Stimulated activated CD4-positive, alpha-beta T cell treated with anti-CD3 and anti-CD28 coated beads, Interleukin-4, amount 100 ng/mL, for 4 hours (primary cell): ENCODE measurements at places on chromosomes 7 and 10.

- DNase-seq = no peak
These were observed 6.2 kb upstream of the ACTR3C start for GRCh38 chr7:150329331-150330120.

DNA sequence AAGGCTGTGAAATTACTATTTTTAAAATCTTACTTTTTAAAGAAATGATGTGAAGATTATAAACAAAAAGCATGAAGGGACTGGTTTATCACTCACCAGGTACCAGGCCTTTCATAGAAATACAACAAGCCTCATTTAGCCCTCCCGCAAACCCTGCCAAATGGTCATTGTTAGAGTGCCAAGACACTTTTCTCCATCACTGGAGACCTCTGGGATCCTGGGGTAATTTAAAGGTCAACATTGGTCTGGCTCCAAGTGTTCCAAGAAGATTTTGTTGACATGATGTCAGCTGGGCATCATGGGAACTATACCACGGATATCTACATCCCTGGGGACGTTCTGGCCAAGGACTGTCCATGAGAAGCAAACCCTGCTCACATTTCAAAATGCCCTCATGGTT lies 138.0 kb upstream of the FRMD4A start:
- no peak for DNase-seq

- no peak for DNase-seq
These were observed 265.6 kb upstream of the FOXK1 start for GRCh38 chr7:4416396-4417056.

GRCh38 chr7:106405697-106406141 lies 120.9 kb upstream of the NAMPT start:
- no peak for DNase-seq

DNA sequence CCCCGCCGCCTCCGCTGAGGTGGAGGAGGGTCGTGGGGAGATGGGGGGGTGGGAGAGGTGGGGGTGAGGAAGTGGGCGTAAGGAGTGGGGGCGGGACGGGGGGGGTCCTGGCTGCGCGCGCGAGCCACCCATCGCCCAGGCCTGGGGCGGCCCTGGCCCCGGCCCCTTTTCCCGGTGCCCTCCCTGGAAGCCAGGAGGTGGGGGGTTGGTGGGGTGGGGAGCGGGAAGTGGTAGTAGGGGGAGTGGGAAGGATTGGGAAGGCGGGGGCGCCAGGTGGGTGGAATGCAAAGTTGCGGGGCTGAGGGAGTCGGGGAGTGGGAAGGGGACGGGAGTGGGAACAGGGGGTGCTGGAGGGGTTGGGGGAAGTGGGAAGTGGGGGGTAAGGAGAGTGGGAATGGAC lies 319 bp upstream of the MMD2 start:
- no peak for DNase-seq

DNA sequence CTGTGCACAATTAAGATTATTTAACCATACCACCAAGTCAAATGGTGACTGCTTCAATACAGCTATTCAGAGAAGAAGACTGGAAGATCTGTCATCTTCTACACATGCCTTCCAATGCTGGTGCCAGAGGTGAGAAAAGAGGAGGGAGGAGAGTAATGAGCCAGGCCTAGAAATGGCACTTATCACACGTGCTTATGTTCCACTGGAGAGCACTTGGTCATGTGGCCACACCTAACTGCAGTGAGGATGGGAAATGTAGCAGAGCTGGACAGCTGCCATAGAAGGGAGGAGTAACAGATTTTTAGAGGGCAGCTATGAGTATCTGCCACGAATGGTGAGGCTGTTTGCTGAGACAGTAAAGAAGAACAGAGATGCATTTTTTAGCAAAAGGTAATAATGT lies 77.1 kb downstream of the MPLKIP start:
- no peak for DNase-seq

GRCh38 chr7:3895341-3896116 lies 594.5 kb downstream of the SDK1 start:
- DNase-seq = no peak

DNA sequence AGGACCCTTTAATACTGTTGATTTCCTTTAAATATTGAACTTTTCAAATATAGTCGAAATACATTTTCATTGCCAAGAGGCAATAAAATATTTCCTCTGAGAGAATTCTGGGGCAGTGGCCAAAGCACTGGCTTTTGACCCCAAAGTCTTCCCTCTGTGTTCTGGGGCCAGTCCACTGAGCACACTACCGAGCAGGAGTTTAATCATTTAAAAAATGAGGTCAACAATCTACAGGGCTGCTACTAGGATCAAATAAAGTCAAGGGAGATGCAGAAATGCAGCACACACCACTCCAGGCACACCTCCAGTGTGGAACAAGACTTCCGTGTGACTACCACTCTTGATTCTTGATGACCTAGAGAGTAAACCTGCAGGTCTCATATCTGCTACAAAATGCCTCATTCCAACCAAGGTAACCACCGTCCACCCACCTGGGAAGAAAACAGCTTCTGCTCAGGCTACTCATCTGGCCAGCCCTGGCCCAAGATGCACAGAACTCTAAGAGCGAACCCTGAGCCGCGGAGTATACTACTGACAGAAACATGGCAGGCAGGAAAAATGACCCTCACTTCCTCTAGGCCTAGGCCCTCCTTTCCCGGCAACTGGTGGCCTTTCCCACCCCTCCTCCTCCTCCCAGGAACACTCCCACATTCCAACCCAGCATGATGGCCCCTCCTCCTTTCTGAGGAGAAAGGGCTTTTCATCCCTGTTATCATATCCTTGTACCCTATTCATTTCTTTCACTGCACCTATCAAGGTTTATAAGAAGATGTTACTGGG lies 97.7 kb downstream of the ALOX5 start:
- DNase-seq = no peak

DNA sequence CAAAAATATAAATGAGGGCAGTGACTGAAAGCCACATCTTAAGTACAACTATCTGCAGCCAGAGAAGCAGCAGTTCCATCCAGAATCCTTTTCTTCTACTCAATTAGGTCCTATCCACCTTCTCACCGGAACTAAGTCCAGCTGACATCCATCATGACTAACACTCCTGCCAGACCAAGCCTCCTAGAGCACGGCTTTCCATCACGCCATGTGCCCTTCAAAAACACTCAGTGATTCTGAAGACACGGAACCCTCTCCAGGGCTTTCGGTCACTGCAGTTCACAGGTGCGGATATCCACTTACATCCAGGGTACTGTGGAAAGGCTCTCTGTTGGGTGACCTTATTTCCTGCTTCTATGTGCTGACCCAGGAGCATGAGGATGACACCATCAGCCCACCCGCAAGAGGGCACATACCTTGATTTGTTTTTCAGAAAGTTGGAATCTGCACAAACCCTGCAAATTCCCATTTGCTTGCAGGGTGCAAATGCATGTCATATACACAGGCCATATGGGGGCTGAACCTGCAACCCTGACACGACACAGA lies 64.3 kb downstream of the FAM171A1 start:
- no peak for DNase-seq

- DNase-seq = no peak
These were observed 190.9 kb downstream of the BMPER start for GRCh38 chr7:34096198-34096651.

DNA sequence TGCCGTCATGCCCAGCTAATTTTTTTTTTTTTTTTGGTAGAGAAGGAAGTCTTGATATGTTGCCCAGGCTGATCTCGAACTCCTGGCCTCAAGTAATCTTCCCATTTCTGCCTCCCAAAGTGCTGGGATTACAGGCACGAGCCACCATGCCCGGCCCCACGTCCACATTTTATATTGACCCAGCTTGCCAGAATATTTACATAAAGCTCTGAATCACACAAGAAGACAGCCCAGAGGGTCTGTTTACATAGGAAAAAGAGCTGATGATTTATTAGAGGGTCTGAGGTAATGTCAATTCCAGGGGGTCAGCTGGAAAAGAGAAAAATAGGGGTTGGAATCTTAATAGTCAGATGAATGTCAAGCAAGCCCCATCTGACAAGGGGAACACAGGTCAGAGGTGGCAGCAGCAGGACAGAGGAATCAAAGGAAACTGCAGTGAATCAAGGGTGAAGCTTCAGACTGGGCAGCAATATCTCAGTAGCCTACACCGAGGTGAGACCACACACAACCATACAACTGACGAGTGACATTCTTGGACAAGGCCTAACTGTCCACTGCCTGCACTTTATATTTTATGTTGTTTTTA lies 15.8 kb upstream of the SLF2 start:
- DNase-seq = no peak

DNA sequence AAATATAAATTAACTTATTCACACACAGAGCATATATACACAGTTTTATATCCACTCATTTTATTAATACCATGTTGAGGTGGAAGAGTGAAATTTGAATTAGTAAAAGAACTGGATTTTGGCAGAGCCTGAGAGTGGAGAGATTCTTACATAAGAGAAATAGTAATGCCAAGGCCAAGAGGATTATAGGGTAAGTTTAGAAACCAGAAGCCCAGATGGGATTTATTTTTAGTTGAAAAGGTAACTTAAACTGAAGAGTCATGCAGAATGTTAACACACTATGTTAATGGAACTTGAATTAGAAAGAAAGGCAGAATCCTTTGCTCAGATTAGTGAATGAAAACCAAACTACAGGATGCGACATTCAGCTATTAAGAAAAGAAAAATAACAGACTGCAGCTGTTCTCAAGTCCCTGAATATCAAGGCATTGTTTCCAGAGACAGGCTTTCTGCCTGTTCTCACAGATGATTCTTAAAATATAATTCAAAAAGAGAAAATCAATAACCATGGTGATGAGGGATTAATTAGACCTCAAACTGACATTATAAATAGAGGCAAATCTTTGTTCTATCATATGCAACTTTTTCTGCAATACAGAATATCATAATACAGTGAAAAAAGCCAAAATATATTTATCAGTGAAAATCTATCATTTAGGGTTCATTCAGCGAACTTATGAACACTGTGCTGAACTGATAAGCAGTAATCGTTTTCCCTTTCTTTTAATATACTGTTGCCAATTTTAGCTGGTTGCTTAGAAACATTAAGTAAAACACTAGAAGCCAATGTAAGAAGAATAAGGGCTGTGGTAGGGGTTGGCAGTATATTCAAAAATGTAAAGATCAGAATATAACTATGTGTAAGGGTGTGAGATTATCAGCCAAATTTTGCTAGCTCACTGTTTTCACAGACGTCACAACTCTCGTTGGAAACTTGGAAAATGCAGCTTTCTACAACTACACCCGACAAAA lies 34.4 kb downstream of the HECTD2 start:
- no peak for DNase-seq

DNA sequence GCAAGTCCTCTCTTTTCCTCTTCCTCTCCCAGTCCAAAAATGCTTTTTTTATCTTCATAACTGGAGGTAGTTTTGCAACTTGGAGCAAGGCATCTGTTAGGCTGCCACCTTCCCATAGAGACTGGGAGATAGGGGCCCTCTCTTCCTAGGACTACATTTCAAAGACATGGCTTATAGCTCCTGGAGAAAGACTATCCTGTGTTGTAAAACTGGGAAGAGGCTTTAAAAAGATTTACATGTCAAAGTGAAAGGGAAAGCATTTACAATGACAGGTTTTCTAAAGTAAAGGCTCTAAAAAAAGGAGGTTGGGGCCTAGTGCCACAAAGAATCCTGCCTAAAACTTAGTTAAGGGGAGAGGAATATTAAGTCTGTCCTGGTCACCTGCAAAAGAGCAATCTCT lies 82.2 kb upstream of the SEMA3E start:
- no peak for DNase-seq

- DNase-seq = no peak
These were observed 134.5 kb downstream of the NRBF2 start for GRCh38 chr10:63267414-63268148.

- DNase-seq = no peak
These were observed 807.5 kb upstream of the SORCS1 start for GRCh38 chr10:107971973-107972372.

DNA sequence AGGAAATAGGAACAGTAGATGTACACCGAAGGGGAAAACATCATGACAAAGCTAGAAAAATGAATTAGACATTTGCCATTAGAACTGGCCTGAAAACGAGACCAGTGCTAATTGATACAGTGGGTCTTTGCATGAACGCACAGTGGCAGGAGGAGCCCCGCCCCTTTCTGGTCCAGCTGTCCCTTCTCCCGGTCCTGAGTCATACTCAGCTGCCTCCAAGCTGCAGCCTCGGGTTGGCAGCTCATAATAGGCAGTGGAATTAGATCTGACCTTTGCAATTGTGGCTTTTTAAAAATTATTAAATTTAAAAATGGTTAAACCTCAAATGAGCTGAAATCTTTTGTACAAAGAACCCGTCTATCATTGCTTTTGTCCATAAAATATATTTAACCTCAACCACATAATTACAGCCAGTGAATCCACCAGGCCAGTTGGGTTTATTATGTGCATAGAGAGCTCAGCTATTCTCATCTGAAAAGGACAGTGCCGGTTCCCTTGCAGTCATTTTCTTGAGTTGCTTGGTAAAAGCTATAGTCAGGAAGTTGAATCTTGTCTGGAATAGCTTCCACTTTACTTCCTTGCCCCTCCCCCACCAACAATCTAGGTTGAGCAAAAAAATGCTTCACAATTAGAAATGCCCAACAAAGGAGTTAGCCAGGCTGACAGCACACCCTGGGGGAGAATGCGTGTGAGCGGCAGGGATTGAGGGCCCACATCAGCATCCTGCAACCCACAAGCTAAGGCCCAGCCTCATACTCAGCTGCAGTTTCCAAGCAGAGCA lies 147.1 kb downstream of the BUB3 start:
- DNase-seq = no peak

- no peak for DNase-seq
These were observed 169.1 kb downstream of the BMPER start for GRCh38 chr7:34074421-34074820.

GRCh38 chr10:131203456-131204357 lies 107.8 kb downstream of the TCERG1L start:
- DNase-seq = no peak

DNA sequence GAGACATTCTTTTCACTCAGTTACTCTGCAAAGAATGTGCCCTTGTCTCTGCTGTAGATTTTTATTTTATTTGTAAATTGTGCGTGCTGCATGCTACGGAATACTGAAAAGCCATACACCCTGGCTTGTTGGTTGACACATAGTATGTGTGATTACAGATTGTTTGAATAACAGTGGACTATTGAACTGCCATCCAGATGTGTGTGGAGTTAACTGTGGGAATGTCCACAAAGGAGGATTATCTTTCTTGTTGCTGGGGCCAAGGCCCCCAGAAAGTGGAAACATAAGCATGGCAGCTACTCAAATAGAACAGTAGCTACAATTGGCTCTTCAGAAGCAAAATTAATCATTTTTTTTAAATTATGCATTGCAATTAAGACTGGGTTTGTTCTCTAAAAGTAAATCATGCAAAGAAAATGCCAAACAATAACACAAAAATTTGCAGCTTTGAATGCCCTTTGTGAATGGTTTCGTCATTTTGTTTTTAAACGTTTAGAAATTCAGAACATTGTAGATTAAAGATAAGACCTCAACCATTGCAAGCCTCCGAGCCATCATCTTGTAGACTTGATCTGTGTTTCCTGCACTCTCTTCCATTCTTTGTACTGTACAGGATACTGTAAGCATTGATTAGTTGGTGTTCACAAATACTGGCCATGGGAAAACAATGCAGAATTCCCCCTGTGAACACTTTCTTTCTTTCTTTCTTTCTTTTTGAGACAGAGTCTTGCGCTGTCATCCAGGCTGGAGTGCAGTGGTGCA lies 210.3 kb upstream of the TCF7L2 start:
- no peak for DNase-seq
